NCI-H1436 treated with DMSO at 0.1 percent for 48 hours (cell line): ENCODE measurements at places on chromosomes 12 and 14.

DNA sequence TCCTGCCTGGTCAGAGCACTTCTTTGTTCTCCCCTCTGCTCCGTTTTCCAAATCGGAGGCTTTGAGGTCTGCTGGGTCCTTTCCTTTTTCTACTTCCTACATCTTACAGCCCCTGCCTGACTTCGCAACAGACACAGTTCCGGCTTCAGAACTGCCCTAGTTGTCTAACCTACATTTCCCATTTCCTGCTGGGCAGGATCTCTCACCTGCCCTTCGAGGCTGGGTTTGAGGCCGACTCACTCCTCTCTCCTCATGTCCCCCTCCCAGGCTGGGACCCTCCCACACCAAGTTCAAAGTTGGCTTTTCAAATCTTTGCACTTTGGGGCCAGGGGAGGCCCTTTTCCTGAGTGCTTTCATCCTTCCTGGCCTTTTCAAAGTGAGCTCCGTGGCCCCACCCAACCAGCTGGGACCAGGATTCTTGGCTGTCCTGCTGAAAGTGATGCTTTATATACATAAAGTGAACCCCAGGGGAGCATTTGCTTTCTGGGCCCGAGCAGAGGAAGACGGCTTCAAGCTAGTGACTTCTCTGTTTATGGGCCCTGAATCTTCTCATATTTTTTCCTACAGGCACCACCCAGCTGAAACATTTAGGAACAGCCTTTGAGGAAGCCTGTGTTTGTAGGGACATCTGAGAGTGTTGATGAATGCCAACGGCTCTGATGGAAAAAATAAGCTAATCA lies 281.0 kb upstream of the CRY1 start:
- no peak for DNase-seq

GRCh38 chr12:73374360-73374759 lies 1102.2 kb downstream of the TRHDE start:
- no peak for DNase-seq

GRCh38 chr12:56296295-56296694 lies 3.8 kb downstream of the CS start:
- no peak for DNase-seq

GRCh38 chr12:28258998-28259397 lies 68.7 kb downstream of the CCDC91 start:
- no peak for DNase-seq
